Prostate gland (tissue), 2 donors: ENCODE measurements at places on chromosomes 5 and 9.

DNA sequence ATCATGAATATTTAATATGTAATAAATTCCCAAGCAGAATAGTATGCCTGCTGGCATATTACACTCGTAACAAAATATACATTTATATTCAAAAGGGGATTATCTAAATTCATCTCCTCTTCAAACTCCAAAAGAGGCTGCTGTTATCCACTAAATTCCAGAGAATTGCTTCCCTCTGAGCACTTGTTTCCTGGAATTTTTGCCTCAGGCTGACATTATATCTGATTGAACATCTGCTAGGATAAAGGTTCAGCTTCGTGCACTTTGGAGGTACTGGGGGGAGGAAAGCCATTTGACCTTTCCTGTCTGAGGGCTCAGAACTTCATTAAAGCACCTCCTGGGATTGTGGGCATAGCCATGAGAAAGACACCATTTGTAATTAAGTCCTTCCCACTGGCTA, 4.3 kb upstream of the HAPLN1 start:
- no peak for DNase-seq

- DNase-seq: no peak
These were observed 117.9 kb upstream of the CDH18 start for GRCh38 chr5:20105915-20106314.

GRCh38 chr5:4083591-4084337, 488.1 kb downstream of the IRX1 start:
- no peak for DNase-seq

DNA sequence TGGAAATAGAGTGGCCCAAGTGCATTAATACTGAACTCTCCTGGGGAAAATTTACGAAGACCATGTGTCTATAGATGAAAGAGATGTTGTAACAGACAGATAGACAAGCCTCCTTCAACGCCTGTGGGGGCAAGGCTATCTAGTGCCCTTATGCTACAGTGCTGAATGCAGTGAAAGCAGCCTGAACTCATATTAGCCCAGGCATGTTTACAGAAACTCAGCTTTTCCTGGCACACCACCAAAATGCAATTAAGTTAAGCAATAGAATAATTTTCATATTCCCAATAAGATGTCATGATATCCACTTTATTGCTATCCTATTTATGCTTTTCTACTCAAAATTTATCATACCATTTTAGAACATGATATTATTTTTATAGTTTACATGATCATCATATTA, 277.0 kb downstream of the DIRAS2 start:
- no peak for DNase-seq

DNA sequence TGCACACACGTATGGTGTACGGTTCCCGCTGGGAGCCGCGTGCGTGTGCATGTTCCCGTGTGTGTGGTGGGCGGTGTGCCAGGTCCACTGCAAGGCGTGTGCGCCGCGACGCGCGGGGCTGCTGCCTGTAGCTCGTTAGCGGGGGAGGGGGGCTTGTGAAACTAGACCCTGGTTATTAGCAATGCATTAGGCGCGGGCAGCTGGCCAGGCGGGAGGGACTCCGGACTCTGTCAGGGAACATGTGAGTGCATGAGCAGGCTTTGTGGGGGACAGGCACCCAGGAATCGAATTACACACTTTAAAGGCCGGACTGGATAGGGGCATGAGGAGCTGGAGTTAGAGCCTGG, 32.2 kb upstream of the ENHO start:
- DNase-seq: no peak

- DNase-seq: no peak
These were observed 14.5 kb downstream of the GABRA6 start for GRCh38 chr5:161700065-161700464.

- DNase-seq: no peak
These were observed 987.9 kb upstream of the WWC1 start for GRCh38 chr5:167303582-167303981.

DNA sequence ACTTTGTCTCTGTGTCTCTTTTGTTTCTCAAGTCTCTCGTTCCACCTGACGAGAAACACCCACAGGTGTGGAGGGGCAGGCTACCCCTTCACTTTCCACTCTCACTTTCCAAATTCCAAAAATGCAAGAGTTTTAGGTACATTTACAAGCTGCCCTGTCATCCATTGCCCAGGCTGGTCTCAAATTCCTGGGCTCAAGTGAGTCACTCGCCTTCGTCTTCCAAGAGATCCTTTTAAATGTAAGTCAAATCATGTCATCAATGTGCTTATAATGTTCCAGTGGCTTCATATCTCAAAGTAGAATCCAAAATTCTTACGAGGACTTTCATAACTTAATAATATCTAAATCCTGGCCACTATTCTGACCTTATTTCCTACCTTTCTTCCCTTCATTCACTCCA, 20.4 kb upstream of the UGCG start:
- DNase-seq: no peak
